Activated CD4-positive, alpha-beta T cell treated with anti-CD3 and anti-CD28 coated beads, Interleukin-2, amount 50 U/mL, for 24 hours (primary cell): ENCODE measurements at places on chromosomes 3 and 15.

- no peak for DNase-seq
Measured at GRCh38 chr3:37279236-37279635, 104.9 kb upstream of the LRRFIP2 start.

DNA sequence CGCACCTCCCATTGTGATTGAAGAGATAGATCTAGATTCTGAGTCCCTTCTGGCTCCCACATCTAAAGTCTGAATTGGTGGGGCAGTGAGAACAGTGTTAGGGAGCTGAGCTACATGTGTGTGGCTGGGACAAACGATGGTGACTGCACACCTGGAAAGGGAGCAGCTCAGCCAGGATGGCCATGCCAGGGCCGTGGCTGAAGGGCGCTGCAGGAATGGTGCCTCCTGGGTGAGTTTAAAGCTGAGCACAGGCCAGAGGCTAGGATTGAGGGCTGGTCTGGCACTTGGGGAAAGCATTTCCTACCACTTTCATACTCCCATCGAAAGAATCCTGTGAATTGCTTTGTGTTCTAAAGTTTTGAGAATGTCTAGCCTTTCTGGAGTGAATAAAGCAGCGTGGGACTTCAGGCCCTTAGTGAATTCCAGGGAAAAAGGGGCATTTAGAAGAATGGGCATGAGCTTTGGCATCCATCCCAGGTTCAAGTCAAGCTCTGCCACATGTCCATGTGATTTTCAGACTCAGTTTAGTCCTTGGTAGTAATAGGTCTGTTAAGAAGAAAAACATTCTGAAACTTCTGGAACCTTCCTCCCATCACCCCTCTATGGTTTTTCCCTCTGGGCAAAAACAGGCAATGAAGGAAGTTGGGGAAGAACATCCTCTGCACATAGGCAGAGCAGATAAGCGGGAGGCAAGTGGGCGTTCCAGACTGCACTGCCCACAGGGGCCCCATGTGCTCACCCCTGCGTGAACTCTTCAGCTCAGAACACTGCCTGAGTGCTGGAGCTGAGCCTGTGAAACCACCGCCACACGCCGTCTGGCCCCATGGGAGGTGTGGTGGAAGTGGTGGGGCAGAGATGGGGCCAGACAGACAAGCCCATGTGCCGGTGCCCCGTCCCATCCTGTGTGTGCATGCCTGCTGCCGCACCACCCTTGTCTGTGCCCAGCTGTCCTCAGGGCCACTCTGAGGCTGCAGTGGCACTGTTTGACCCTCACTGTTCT, 12.9 kb upstream of the CPNE9 start:
- no peak for DNase-seq

DNA sequence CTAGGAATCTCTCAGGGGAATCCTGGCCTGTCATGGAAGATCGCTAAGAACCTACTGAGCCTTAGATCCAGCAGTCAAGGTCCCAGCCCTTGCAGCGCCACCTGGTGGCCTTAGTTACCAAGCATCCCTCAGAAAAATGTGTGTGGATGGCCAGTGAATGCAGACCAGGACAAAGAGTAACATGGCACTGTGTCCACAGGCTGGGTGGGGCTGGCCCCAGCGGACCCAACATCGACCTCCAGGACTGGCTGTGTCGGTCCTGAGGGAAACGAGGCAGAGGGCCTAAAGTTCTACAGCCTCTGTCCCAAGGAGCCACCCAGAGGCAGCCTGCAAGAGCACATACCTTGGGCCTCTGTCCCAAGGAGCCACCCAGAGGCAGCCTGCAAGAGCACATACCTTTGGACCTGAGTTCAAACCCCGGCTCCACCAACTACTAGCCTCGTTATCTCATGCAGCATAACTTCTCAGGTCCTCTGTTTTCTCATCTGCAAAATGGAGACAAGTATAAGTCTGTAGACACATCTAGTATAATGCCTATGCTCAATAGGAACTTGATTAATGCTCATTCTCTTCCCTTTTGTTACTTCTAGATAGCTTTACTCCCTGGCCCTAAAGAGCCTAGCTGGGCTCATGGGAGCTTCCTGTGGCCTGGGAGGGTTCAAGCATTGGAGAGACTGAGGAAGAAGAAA, 57.5 kb upstream of the HERC1 start:
- DNase-seq, result peak; percentile 65

- no peak for DNase-seq
Measured at GRCh38 chr3:171132873-171133272, 106.4 kb upstream of the SLC2A2 start.

DNA sequence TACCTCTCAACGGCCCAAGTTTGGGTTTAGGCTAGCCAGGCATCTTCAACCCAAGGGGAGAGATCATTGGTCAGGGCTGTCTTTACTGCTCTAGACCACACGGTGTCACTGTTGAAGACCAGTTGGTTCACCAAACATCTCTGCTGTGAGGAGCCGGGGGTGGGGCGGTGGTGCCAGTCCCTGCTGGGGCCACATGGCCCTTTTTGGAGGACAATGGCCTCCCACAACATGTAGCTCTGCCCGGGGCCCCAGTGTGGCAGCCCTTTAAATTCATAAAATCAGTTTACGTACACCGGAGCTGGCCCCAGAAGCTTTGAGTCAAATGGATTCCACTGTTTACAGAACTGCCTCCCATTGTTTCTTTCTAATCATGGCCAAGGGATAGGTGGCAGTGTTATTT, 19.1 kb upstream of the TM4SF18 start:
- no peak for DNase-seq

- DNase-seq, result no peak
Measured at GRCh38 chr15:70053716-70054229, 43.9 kb downstream of the TLE3 start.

GRCh38 chr3:101478980-101479379, 34.0 kb downstream of the SENP7 start:
- no peak for DNase-seq

DNA sequence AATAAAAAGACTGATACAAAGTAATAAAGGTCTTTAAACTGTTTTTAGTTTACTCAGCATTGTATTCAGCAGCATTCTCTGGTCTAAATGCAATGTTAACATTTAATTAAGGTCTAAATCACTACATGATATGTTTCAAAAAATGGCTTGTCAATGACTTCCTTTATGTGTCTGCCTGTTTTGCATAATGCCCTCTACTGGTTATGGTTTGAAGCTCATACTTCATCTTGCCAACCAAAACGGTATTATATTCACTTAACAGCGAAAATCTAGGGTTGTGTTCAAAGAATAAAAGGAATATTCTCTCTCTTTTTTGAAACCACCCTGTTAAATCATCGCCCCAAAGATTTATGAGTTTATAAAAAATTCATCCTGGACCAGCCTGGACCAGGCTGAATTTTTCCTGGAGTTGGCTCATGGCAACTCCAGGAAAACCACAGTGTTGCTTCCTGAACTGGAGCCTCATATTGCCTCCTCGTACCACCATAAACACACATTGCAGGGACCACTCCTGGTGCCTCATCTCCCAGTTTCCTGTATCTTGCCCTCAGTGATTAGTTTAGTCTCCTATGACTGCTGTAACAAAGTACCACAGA, 6.7 kb upstream of the NCEH1 start:
- no peak for DNase-seq

DNA sequence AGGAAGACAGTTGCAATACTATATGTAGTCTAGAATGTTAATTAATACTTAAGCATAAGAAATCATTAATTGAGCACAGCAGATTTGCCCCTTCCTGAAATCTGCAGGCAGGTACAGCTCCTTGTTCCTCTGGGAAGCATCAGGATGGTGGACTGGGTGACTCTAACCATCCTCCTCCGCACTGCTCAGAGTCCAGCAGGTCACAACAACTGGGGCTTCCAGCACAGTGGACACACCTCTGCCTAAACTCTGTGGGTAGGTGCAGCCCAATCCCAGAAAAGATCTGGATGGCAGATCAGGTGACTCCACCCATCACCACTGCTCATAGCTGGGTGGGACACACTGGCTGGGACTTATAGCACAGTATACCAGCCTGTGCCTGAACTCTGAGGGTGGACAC, 189.9 kb upstream of the TMCO5A start:
- no peak for DNase-seq
